H9 (cell line): ENCODE measurements at places on chromosomes 5 and 9. TPM values are rescaled to one million over a fixed set of nuclear protein-coding genes. Genes with fewer than 3 reads are reported as not detected.

- no peak for DNase-seq
Measured at GRCh38 chr9:134136118-134136995, 475 bp downstream of the WDR5 start.

GRCh38 chr5:167971706-167972105, 319.7 kb upstream of the WWC1 start:
- no peak for DNase-seq

GRCh38 chr5:144403817-144404420, 233.2 kb downstream of the KCTD16 start:
- DNase-seq = no peak

DNA sequence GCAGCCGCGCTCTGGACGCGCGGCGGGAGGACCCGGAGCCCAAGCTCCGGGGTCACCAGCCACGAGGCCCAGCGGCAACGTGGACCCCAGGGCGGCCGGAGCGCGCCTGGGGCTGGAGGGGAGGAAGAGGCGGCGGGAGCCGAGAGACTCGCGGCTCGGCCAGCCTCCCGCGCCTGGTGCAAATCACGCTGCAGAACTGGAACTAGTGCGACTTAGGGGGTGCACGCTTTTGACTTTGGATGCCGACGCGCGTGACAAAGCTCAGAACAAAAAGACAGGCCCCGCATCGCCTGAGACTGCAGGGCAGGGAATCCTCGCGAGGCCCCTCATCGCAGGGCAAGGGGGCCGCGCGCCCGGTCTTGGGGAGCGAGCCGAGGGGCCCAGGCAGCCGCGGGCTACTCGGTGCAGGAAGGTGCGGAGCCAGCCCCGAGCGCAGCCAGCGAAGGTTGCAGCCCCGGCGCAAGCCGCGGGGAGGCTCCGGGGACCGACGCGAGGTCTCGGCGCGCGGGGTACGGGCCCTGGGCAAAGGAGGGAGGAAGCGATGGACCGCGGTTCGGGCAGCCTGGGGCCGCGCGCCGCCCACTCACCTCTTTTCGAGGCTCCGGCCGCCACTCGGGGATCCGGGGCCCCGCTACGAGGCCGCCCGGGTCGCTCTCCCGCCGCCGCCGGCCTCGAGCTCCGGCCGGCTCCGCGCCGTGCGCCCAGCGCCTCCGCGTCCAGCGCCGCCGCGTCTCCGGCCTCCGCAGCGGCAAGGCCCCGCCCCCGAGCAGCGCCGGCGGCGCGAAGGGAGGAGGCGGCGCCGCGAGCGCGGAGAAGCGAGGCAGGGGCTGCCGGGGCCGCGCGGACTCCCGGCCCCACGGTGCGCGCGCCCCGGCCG, at the start of gene GOLM1:
GOLM1 (minus strand) TSS at position 735 of the 877 bp plus-strand sequence. CDS start 20,238 bp downstream, outside the sequence.
- DNase-seq = peak; percentile 44

- no peak for DNase-seq
Measured at GRCh38 chr9:6894135-6894534, 136.4 kb downstream of the KDM4C start.

DNA sequence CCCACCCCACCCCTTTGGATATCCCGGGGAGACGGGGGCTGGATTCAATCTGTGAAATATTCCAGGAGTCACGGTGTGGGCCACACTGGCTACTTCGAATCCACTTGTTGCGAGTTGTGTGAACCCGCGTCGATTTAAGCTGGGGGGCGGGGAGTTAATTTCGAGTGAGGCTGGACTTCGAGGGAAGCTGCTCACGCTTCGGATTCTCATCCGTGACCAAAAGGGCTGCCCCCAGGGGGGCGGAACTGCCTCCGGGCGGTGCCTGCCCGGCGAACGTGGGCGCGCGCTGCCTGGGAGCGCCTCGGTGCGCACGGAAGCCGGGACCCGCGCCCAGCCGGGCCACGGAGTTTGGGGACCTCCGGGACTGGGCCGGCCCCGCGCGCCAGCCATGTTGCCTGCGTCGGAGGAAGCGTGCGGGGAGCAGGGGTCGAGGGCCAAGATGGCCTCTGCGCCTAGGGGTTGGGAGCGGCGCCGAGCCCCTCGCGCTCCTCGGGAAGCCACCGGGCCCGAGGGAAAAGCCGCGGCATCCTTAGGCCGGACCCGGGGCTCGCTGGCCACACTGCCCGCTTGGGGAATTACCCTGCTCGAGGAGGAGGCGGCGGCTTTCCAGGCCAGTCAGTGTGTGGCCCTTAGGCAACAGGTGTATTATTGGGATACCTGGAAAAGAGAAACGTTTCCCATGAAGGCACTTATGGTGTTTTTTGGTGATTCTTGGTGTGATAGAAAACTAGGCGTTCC, 975 bp downstream of the OCLN start:
- peak; percentile 56 for DNase-seq

DNA sequence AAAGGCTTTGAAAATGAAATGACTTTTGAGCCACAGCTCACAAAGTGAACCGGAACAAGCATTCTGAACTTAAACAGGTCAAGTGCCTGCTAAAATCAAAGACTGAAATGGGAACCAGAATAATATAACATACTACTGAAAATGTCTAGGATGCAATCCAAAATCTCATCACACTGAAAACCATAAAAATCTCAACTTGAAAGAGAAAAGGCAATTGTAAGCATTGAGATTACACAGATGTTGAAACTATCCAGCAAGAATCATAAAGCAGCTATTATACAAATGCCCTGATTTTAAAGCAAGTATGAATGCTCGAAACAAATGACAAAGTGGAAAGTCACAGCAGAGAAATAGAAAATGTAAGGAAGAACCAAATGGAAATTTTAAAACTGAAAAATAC, 211.5 kb upstream of the GAS1 start:
- DNase-seq = no peak

DNA sequence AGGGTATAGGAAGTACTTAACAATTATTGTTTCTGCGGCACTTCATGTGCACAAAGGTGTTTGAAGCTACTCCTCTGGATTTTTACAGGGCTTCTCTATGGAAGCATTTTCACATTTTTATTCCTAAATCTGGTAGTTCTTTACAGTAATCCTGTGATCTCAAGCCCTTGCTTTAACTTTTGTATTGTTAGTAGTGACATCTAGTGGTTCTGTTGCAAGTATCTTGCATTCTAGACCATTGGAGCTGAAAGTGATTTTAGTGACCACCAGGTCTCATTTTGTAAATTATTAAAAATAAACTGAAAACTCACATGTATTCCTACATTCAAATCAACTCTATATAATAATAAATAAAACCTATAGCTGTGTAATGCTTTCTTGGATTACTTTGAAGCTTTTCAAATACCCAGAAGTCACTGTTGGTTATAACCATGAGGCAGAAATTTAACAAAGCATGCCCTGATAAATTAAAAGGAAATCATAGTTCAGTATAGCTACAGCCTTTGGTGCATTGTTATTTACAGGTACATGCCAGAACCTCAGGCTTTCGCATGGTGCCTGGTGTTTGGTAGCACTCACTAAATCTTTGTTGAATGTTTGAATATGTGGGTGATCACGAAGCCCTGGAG, 18.9 kb downstream of the RPS23 start:
- DNase-seq = no peak

DNA sequence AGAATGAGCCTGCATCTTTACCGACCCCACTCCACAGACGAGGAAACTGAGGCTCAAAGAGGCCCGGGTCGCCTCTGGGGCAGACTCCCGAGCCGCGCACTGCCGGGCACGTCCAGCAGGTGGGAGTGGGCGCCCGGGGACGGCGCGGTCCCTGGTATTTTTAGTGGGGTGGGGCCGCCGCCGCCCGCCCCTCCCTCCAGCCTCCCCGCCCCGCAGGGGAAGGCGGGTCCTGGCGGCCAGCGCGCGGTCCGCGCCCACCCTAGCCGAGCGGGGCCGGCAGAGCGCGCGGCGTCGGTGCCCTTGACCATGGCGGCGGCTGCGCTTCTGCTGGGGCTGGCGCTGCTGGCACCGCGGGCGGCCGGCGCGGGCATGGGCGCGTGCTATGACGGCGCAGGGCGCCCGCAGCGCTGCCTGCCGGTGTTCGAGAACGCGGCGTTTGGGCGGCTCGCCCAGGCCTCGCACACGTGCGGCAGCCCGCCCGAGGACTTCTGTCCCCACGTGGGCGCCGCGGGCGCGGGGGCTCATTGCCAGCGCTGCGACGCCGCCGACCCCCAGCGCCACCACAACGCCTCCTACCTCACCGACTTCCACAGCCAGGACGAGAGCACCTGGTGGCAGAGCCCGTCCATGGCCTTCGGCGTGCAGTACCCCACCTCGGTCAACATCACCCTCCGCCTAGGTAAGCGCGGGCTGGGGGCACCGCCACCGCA, at the start of gene LAMC3:
LAMC3 (plus strand) TSS at position 266 of the 710 bp plus-strand sequence; CDS start at position 307, 41 bp downstream.
- peak; percentile 69 for DNase-seq

GRCh38 chr5:72156946-72157624, 49.8 kb downstream of the MAP1B start:
- DNase-seq = no peak

DNA sequence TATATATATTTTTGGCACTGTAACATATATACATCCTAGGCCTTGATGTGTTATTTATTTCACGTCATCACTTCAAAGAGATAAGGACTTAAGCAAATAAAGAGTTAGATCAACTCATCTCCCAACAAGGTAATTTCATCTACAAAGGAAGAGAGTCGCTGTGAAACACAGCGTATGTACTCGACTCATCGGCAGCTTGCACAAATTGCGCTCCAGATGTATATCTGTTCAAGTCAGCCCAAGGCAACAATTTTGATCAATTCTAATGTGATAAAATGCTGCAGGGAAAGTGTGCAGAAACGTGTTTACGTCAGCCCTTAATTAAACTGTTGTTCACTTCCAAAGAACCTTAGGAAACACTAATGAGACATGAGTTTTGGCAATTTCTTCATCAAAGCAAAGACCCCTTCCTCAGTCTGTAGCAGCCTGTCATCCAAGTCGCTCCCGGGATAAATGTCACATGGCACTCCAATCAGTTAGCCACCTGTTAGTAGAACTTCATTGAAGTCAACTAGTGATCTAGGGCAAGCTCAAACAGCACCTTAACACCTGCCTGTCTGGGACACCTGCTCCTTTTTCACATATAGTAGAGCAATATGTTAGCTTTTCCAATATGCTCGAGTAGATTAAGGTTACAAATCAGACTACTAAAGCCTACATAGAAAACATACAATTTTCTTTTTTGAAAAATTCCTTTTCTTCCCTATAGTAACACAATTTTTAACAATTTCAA, 182.4 kb downstream of the NFIB start:
- DNase-seq = no peak

DNA sequence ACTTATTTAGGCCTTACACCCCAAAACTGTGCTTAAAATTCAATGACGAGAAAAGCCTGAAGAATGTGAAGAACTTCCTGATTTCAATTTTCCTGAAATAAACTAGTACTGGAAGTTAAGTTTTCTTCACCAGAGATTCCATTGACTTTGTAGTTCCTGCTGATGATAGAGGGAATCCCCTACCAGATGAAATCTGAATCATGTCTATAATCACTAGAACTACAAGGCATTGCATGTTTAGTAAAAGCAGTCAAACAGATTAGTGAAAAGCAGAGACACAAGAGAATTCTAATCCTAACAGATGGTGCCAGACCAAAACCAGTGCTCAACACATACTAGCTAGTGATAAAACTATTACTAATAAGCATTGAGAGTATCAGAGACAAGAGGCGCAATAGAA, 130.0 kb downstream of the PDE4D start:
- no peak for DNase-seq

DNA sequence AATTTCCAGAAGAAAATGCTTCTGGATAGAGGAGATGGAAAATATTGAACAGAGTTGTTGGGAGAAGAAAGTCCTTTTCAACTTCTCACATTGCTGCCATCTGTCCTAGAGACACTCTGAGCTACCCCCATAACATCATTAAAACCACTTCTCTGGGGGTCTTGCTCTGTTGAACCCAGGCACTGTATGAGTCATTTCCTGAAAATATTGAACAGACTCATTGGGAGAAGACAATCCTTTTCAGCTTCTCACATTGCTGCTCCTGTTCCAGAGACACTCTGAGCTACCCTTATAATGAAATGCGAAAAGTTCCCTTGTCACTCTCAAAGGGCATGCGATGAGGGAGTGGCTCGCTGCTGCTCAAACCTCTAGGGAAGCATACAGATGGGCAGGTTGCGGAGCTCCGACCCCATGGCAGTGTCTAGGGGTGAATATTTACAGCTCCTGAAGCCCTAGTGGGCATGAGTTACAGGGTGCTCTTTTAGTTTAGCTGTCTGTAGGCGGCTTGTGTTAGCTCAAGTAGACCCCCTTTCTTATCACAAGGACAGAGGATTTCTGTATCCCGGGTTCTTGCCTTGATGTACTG, 90.7 kb downstream of the CDKN2A start:
- DNase-seq = no peak

DNA sequence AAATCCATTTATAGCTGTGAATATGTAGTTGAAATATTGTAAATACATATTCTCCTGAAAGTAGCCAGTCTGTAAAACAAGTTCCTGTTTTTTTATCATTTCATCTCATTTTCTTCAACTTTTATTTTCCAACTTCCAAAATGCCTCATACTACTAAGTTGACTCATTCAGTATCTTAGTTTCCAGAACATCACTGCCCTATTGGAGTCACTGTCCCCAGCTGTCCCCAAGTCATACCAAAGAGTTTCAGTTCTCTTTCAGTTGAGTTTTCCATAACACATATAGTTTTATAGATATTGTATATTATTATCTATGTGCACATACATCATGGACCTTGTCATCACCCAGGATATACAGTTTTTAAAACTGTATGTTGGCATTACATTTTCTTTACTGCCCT, 261.7 kb downstream of the CDH12 start:
- DNase-seq = no peak

DNA sequence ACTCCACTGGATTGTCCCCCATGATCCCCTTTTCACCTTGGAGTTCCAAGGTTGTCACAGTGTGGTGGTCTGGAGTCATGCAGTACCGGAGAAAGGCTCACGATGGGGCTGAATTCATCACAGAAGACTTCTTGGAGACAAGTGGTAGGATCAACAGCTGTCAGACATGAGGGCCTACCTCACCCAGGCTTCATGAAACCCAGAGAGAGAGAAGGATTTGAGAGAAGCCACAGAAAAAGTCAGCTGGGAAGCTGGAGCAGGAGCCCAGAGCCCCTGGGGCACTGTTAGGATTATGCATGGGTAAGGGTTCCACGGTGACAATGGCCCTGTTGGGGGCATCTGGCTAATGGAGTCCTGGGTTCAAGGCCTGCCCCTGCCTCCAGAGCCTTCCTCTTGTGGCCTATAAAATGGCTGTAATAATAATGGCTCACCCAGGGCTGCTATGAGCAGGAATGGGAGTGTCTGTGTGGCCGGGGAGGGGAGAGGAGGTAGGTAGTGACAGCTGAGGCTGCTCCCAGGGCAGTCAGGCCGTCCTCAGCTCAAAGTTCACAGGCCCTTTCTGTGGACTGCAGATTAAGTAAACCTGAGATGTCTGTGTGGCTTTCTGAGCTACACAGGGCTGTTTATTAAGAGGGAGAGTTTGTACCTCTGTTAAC, 910 bp downstream of the TRIM14 start:
- no peak for DNase-seq

- no peak for DNase-seq
Measured at GRCh38 chr9:14094491-14094890, 219.4 kb downstream of the NFIB start.

Gene ARL14EPL
- not detected in 2 replicates for total RNA-seq
